Stimulated activated CD8-positive, alpha-beta memory T cell treated with anti-CD3 and anti-CD28 coated beads, Interleukin-12 subunit alpha, Interleukin-12 subunit beta, amount 100 ng/mL, for 4 hours (primary cell): ENCODE measurements at places on chromosomes 7 and 10.

GRCh38 chr10:124150807-124151417 lies 57.5 kb upstream of the CHST15 start:
- DNase-seq, result no peak

GRCh38 chr10:69745698-69746097 lies 56.0 kb upstream of the COL13A1 start:
- no peak for DNase-seq

GRCh38 chr10:78752221-78752620 lies 316.5 kb upstream of the ZMIZ1 start:
- DNase-seq, result no peak

DNA sequence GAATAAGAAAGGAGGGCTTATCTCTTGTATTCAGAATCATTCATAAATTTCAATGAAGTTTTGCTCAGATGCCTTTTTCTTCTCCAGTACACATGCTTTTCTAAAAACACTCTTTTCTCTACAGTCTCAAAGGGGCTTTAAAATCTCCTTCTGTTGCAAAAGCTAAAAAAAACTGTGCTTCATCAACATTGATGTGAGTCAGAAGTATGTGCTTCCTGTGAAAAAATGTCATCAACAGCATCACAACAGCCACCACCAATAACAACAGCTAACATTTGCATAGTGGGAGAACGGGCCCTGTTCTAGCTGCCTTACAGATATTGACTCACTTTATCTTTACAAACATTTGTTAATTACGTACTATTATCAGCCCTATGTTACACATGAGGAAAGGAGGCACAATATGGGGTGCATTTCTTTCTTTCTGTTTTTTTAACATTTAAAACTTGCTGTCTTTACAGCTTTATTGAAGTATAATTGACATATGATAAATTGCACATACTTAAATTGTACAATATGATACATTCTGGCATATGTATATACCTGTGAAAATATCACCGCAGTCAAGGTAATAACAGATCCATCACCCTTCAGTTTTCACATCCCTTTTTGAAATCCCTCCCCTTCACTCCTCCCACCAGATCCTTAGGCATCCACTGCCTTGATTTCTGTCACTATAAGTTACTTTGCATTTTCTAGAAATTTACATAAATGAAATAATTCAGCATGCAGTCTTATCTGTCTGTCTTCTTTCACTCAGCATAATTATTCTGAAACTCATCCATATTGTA lies 1605.4 kb upstream of the LRRTM3 start:
- no peak for DNase-seq

DNA sequence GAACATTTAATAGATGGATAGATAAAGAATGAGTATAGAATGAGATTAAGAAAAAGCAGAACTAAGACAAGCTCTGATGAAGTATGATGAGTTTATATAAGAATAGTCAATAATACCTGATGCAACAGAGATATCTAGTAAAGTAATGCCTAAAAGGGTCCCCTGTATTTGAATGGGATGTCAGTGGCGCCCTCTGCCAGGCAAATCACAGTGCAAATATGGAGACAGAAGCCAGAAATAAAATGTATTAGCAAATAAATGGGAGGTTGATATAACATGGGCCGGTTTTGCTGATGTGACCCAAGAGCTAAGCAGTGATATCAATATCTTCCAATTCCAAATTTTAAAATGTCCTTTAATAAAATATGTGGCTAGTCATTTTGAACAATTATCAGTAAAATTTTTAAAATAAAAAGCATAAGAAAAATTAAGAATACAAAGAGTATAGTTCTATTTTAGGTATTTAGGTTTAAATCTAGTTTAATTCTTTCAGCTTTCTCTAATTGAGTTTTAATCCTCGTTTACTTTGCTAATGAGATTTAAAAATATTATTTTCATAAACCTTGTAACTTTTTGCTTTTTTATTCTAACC lies 62.6 kb downstream of the ADK start:
- no peak for DNase-seq

GRCh38 chr7:44100458-44101302 lies 3.5 kb upstream of the AEBP1 start:
- no peak for DNase-seq

DNA sequence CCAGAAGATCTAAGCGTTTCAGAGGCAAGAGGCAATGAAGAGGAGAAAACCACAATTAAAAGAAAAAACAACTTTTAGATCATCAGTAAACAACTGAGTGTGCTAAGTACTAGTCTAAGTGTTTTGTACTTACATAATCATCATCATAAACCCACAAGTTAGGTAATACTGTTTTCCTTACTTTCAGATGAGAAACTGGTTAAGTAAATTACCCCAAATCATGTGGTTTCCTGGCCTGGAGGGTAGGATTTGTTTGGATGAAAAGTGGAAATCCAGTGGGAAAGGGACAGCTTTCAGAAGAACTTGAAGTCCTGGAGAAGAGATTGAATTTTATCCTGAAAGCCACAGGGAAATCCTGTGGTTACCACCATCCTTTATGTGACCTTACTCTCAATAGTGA lies 463.3 kb downstream of the LRMDA start:
- DNase-seq, result no peak

- no peak for DNase-seq
Observed at GRCh38 chr10:34216348-34216945, 598.6 kb downstream of the PARD3 start.

GRCh38 chr10:90819911-90820310 lies 37.9 kb downstream of the HTR7 start:
- DNase-seq, result no peak

DNA sequence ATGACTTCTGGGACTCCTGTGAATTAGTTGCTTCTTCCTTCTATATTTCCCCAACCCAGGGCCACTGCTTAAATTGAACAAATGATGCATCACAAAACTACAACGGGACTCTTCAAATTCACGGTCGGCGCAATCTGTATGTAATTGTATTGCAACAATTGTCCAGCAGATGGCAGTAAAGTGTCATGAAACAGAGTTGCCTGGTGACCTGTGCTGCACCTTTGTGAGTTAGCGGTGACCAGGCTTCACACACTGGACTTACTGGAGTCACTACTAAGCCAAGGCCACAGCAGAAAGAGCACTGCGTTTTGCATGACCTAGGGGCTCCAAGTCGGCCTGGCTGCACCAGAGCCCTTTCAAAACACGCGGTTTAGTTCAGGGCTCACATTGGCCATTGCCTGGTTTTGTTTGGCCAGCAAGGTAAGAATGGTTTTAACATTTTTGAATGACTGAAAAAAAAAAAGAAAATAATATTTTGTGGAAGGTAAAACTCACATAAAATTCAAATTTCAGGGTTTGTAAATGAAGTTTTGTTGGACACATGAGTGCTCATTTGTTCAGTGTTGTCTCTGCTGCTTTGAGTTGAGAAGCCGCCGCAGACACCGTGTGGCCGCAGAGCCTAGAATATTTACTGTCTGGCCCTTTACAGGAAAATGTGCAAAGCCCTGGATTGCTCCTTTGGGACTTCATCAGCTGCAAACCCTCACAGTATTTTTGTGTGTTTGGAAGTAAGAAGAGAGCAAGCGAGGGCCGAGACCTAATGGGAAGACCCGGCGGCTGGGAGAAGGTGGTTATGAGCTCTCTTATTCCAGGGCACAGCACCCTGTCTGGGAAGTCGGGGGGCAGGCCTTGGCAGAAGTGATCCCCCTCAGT lies 23.2 kb upstream of the ZNF32 start:
- DNase-seq, result no peak

DNA sequence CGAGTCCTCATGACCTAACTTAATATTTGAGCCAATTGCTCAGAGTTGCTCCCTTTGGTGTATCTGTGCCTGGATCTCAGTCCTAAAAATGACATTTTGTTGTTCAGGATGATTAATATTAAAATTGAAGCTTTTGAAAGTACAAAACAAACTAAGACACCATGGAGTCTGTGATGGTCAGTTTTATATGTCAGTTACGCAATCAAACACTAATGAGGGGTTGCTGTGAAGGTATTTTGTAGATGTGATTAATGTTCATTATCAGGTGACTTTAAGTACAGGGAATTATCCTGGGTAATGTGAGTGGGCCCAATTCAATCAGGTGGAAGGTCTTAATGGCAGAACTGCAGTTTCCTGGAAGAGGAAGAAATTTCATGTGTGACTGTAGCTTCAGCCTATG lies 546.7 kb downstream of the REEP3 start:
- DNase-seq, result no peak

GRCh38 chr7:154777489-154777888 lies 225.4 kb downstream of the PAXIP1 start:
- no peak for DNase-seq
